ENCODE measurements at places on chromosomes 11 and 22.

DNA sequence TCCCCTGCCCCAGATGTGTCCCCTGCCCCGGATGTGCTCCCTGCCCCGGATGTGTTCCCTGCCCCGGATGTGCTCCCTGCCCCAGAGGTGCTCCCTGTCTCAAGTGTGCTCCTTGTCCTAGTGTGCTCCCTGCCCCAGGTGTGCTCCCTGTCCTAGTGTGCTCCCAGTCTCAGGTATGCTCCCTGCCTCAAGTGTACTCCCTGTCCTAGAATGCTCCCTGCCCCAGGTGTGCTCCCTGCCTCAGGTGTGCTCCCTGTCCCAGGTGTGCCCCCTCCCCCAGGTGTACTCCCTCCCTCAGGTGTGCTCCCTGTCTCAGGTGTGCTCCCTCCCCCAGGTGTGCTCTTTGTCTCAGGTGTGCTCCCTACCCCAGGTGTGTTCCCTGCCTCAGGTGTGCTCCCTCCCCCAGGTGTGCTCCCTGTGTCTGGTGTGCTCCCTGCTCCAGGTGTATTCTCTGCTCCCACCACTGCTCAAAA is 48.7 kb upstream of the RASD2 start:
- DNase-seq: no peak

DNA sequence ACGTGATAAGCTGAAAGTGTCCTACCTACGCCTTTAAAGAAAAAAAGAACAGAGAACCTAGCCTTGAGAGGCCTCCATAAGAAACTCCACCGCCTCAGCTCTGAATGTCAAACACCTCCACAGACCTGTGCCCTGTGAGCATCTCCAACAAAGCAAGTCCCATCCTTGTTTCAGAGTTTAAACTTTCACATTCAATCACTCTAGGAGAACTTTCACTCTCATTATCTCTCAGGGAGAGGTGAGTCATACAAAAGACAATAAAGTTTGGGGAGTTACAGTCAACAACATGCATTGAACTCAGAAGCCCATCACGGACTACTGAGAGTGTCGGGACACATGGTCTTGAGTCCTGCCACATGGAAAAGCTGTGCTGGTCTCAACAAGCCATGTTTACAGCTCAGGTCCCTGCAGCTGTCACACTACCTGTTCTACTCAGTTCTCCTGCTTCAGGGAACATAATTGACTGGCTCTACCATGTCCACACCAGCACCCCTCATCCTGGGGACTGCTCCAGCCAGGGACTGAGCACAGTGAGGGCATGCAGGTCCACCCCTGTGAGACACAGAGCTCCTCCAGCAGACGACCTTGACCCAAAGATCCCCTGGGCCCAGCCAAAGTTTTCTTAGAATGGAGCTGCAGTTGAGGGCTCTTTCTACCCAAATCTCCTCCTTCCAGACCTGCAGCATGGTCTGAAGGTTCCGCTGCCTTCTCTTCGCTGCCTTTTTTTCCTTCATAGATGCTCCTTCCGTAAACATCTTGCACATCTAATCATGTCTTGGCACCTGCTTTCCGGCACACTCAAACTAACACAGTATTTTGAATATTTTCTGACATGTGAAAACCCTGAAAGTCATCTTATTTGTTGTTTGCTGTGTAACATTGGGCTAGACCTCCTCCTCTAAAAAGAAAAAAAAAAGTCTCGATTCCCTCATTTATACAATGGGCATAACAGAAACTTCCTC is 114.9 kb downstream of the ETS1 start:
- DNase-seq: peak; percentile 49

- DNase-seq: no peak
These were observed 9.4 kb upstream of the TRIM29 start for GRCh38 chr11:120147094-120147949.

- no peak for DNase-seq
These were observed 84.3 kb downstream of the IGLL1 start for GRCh38 chr22:23495614-23496444.

DNA sequence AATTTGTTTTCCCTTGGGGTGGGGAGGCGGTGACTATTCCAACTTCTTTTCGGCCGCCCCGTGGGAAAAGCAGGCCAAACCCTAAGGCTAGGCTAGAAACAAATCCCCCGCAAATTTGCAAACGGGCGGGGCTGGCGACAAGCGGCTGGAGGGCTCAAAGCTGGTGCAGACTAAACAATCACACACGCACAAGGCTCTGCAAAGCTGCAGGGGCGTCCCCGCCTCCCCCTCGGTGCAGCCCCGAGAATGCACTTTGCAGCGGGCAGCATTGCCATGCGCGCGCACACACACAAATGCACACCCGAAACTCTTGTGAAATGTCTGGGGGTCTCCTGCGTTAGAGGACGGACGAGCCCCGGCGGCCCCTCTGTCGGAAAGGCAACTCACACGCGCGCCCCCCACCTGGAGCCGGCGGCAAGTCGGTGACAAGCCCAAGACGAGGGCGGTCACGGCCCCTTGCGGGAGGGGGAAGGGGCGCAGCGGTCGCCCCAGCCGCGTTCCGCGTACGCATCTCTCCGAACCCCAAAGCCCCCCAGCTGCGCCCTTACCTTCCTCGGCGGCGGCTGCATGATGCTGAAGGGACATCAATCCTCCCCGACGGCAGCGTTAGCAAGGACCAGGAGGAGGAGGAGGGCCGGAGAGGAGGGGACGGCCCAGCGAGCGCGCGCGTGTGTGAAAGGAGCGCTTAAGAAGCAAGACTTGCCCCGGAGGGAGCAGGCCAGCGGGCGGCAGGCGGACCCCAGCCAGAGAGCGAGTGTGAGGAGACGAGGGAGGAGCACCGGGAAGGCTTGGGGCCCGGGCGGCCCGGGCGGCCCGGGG is 600 bp downstream of the FCHSD2 start:
- DNase-seq: peak; percentile 13

DNA sequence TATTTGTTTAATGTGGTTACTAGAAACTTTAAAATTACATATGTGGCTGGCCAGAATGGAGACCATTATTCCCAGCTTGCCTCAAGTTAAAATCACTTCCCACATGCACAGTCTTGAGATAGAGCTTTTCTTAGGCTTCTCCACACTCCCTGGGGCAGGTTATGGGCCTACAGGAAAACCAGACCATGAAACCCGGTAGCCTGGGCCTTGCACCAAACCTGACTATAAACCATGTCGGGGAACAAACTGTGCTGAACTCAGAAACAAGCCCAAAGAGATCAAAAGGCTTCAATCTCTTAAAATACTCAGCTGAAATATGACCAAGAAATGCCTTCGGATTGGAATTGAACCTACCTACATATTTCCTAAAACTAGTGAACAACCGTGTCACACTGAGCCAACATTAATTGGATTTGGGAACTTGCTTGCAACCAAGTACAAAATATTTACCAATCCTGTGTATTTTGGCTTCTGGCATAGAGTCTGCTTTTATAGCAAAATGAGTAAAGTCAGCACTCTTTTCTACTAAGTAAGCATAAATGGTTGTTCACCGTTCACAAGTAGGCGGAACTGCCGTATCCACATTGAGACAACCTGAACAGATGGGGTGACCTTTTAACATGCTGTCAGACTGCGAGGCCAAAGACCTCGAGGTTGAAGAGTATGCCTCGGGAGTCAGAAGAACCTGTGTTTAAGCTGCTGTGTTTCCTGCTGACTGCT is 199.5 kb downstream of the FAM76B start:
- no peak for DNase-seq

Measured in activated T-helper 1 cell treated with anti-CD3 and anti-CD28 coated beads, Interleukin-2, amount 50 U/mL, for 16 hours (primary cell).